ENCODE measurements at places on chromosomes 6 and 20.

DNA sequence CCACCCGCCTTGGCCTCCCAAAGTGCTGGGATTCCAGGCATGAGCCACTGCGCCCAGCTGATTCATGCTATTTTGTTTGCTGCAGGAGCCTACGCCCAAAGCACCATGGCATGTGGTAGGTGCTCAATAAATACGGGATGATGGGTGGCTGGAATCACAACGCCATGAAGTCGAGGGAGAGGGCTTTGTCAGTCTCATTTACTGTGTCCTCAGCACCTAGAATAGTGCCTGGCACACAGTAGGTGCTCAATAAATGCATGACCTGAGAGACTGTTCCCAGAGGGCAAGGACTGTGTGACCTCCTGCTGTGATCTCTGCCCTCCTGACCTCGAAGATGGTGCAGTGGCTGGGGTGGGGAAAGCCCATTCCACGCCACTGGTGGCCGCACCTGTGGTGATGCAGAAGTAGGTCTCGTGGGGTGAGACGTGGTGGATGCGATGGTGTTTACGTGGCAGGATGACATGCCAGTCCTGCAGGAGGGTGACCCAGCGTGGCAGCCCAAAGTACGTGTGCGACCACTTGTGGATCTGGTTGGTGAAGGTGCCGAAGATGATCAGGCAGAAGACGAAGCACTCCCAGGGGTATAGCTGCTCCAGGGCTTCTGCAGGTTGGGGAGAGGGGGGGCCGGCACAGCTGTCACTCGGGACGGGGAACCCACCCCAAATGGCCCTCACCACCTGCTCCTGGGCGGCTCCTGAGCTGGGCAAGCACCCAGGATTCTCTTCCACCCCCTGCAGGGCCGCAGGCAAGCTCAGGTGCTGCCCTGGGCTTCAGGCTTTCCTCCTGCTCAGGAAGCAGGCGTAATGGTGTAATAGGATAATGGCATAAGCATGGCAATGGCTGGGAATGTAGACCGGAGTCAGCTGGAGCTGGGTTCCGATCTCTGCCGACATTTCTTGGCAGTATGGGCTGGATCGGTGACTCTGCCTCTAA, 14.9 kb upstream of the UBE2V1 start:
- no peak for DNase-seq

DNA sequence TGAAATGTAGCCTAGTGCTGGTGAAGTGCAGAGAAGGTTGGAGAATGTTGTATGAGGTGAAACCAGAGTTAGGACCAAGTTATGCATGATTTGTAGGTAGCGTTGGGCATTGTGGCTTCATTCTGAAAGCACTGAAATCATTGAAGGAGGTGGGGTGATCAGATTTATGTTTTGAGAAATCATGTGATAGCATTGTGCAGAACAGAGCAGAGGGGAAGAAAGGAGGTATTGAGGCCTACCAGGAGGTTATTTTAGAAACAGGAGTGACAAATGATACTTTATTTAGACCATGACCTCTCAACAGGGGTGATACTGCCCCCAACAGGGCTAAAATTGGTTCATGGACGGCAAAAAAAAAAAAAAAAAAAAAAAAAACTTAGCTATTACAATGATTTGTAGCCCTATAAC, 15.6 kb upstream of the HMGN3 start:
- no peak for DNase-seq

- peak; percentile 85 for DNase-seq
Observed at GRCh38 chr20:36493801-36494114, 47.6 kb upstream of the MYL9 start.

DNA sequence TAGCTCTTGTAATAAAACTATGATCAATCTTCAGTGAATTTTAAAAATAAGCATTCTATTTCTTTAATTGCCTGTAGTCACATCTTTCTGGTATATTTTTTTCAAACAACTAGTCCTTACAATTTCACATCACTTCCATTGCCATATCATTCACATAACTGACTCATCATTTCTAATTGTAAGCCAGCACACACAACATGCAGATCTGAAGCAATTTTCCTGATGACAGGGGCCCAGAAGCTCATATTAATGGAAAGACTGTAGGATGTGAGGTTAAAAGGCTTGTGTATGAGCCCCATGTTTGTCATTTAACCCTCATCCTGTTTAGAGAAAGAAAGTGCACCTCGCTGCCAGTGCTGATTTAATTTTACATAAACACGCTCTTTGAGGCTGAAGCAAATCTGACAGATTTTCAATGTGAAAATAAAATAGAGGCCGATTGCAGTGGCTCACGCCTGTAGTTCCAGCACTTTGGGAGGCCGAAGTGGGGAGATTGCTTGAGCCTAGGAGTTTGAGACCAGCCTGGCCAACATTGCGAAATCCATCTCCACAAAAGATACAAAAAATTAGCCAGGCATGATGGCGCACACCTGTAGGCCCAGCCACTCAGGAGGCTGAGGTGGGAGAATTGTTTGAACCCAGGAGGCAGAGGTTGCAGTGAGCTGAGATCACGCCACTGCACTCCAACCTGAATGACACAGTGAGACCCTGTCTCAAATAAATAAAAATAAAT, 40.1 kb upstream of the LTV1 start:
- DNase-seq = no peak

DNA sequence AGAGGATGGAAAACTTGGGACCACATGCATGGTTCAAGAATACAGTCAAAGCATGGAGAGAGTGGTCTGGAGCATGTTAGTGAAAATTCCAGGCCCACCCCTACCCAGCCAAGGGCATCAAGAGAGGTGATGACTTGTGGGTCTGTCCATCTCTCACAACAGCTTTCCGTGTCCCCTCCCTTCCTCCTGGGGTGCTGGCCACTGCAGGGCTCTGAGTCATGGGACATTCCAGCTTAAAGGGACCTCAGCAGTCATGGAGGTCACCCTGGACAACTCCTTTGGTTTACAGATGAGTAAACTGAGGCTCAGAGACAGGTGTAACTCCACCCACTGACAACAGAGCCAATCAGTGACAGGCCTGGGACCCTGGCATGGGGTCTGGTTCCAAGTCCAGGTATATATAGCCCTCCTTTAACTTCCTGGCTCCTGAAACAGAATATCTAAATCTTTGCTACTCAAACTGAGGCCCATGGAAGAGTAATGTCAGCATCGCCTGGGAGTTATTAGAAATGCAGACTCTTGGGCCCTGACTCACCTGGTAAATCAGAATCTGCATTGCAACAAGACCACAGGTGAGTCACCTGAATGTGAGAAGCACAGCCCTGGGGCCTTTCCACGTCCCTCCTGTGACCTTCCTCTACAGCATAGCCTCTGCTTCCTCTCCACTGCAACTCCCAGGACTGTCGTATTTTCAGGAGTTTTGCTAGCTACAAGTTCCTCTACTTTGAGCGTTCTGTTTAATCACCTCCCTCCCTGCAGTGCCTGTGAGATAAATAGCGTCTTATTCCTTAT, 170.2 kb downstream of the ZDHHC14 start:
- DNase-seq = no peak

- no peak for DNase-seq
Observed at GRCh38 chr20:58971429-58971828, 9.6 kb upstream of the NELFCD start.

GRCh38 chr20:21219686-21220085, 83.4 kb upstream of the XRN2 start:
- DNase-seq = no peak

DNA sequence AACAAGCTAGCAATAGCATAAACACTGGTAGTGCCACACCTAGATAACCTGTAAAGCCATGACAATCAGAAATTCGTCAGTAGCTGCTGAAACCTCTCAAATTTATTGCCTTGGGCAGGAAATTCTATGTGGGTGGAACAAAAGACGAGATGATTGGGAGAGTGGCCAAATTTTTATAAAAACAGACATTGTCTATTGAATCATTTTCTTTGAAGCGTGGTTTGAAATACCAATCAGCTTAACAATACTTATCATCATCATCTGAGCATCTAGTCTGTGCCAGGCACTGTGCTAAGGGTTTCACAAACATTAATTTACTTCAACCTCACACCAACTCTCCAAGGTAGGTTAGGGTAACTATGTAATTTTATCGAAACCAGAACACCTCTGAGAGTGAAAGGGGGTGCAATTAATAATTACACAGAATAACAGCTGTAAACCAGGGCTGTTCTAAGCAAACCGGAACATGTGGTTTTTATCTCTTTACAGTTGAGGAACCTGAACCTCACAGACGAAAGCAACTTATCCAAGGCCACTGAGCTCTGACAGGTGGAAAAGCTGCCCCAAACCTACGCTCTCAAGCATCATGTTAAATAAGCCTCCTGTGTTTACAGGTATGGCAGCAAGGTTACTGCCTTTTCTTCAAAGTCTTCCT, 43.4 kb downstream of the NHSL1 start:
- peak; percentile 4 for DNase-seq

DNA sequence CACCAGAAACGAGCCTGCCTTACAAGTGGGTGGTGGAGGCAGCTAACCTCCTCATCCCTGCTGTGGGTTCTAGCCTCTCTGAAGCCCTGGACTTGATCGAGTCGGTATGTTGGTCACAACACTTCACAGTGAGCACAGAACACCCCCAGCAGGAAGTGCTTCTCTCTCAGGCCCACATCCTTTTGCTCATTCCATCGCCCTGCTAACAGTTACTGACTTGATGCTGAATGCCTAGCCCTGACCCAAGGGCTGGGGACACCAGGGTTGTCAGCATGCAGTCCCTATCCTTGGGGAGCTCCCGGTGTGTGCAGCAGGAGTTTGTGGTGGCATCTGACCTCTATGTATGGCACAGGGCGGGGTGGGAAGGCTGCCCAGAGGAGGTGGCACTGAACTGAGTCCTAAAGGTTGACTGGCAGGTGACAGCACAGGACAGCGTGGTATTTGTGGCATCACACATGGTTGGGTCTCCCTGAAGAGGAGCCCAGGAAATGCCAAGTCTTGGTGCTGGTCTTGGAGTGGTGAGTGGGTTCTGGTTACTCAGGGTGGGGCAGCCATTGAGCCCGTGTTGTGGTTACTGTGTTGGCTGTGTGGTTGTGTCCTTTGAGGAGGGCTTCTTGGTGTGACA, 26.7 kb downstream of the GTSF1L start:
- DNase-seq = no peak

GRCh38 chr6:92888316-92888715, 531.0 kb downstream of the EPHA7 start:
- DNase-seq = no peak

- no peak for DNase-seq
Observed at GRCh38 chr20:50909413-50909812, 21.8 kb downstream of the ADNP start.

GRCh38 chr6:137581019-137581707, 87.0 kb upstream of the OLIG3 start:
- no peak for DNase-seq

DNA sequence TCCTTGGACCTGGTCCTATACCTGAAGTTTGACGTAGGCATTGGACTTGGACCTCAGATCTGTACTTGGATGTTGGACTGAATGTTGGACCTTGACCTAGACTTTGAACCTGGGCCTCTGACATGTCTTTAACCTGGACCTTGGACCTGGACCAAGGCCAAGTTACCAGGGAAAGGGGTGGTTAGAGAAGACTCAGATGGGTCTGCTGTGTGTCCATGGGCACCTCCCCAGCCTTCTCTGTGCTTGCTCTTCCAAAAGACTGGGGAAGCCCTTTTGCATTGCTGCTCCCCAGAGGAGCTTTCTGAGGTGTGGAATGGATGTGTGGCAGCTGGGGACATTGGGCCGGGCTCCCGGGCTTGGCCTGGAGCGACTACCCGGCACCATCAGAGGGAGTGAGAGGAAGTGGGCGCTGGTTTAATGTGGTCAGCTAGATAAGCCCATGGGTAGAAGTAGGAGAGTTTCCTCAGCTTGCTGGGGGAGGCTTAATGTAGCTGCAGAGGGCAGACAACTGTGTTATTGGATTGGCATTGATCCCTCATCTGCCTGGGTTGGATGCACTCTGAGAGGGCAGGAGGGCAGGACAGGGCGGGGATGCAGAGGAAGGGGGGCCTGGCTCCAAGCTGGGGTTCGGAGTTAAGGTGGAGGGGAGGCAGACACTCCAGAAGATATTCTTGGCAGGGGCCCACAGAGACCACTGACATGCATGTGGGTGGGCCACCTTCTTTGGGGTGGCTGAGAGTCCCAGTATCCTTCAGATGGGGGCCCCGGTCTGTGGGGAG, 4.2 kb downstream of the SCRT2 start:
- no peak for DNase-seq

DNA sequence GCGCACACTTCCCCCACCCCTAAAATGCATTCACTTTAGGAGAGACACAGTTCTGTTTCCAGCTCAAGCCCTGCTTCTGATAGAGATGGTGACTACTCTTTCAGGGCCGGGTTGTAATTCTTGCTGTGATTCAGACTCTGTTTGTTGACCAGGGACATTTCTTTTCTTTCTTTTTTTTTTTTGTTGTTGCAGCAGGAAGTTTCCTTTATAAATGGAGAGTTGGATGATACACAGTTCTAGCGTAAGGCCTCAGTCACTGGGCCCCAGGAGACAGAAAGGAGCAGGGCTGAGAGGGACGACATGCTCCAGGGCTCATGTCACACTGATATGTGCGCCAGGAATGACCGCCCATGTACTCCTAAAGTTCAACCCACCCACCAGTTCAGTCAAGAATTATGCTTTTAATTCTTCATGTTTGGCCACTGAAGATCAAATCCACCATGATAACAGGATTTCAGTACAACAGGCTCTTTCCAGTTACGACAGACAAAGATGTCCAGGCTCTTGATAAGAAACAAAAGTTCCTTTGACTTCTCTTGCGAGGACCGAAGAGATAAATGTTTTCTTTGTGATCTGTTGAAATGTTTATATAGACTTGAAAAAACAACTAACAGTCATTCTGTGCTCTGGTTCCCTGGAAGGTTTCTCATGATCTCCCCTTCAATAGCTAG, 142.5 kb downstream of the CD164 start:
- peak; percentile 26 for DNase-seq

- DNase-seq = no peak
Observed at GRCh38 chr6:42135161-42135560, 7.3 kb downstream of the C6orf132 start.

DNA sequence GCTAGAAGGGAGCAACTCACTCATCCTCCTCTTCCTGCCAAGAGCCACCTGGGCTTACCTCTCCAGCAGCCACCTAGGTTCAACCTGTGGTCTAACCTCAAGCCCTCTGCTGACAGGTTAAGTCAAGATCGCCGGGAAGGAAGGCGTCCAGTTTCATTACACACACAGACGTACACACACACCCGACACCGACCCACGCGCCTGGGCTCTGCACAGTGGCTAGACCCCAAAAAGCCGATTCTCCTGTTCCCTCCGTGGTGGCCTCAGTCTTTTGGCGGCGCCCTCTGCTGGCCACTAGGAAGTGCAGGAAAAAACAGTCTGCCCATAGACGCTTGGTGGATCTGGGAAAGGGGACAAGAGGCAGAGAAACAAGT, 52.8 kb downstream of the MRPL14 start:
- DNase-seq = peak; percentile 58

GRCh38 chr6:3970097-3970496, 108.8 kb downstream of the FAM217A start:
- DNase-seq = no peak

- DNase-seq = no peak
Observed at GRCh38 chr6:127952176-127952575, 51.3 kb upstream of the THEMIS start.

- no peak for DNase-seq
Observed at GRCh38 chr20:24050119-24050518, 61.5 kb upstream of the GGTLC1 start.

Measured in HFFc6 (cell line).